ENCODE measurements at places on chromosomes 2 and 18.

DNA sequence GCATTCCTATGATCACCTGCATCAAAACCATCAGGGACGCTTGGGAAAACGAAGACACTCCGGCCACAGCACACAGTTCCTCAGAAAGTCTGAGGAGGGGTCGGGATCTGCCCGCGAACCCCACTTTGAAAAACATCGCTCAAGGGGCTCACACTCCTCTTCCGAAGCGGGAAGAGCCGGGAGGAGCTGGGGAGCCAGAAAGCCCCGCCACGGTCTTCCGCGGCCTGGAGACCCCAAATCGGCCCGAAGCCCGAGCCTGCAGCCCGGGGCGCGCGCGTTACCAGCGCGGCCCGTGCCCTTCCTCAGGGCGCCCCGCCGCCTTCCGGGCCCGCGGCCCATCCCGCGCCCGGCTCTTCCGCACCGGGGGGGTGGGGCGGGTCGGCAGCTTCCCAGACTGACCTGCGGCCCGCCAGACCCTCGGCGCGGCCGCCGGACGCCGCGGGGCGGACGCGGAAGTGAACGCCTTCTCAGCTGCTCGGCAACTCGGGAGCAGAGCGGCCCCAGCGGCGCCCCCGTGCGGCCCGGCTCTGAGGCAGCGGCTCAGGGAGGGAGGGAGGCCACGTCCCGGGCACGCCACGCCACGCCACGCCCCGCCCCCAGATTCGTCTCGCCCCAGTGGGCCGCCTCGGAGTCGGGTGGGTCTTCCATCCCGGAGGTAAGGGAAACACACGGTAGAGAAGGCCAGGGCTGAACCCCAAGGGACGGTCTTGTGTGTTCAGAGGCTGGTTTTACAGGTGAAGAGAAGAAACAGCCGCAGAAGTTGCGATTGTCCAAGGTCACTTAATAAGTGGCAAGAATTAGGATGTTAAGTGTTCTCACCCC lies at the start of gene KCTD18:
Gene KCTD18 (minus strand): TSS at position 457 of the 822 bp plus-strand sequence. CDS start 3,052 bp downstream, outside the sequence.
- peak; percentile 93 for DNase-seq

GRCh38 chr2:184371641-184372040 lies 226.7 kb upstream of the ZNF804A start:
- DNase-seq = no peak

DNA sequence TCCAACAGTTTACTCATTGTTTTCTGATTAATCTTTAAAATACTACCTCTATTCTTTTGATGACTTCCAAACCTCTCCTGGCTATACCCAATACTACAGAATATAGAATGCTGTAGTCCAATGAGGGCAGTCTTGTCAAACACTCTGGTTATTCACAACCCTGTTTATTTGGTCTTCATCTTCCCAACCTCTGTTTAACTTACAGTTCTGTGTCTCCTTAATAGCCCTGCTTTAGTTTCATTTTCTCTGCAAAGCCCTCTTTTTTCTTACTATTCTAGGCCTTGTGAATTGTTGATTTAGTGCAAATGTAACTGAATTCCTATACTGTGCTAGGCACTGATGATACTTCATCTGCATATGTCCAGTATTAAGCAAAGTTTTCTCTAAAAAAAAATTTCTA lies 40.0 kb downstream of the ACVR2A start:
- no peak for DNase-seq

- no peak for DNase-seq
Observed at GRCh38 chr2:219560037-219560892, 11.1 kb downstream of the OBSL1 start.

DNA sequence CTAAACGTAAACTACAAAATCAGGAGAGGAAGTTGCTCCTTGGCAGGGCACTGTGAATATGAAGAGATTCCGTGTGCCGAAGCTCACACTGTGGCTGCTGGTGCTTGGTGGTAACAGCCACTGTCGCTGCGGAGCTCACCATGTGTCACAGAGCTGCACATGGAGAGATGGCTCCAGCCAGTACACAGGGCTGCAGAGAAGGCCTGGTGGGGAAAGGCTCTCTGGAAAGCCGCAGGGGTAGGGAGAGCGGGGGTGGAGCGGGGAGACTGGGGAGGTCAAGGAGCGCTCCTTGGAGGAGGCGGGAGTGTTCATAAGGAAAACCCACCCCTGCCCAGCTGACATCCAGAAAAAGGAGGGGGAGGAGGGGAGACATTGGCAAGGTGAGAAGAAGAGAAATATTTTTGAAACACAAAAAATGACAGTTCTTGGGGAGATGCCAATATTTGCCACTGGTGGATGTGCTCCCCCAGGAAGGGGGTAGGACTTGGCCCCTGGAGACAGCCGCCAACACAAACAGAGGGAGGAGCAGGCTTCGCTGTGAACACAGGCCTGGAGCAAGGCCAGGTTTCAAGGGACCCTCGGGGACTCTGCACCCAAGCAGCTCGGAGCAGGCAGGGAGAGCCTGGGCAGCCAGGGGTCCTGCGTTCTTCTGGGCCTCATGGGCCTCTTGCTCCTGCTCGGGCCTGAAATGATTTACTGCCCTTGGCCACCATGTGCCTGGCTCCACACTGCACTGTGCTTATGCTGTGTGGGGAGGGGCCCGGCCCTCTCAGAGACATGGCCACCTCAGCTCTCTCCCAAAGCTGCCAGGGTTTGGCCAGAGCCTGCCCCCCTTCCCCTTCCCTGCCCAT lies 102.6 kb upstream of the GLI2 start:
- DNase-seq = no peak

DNA sequence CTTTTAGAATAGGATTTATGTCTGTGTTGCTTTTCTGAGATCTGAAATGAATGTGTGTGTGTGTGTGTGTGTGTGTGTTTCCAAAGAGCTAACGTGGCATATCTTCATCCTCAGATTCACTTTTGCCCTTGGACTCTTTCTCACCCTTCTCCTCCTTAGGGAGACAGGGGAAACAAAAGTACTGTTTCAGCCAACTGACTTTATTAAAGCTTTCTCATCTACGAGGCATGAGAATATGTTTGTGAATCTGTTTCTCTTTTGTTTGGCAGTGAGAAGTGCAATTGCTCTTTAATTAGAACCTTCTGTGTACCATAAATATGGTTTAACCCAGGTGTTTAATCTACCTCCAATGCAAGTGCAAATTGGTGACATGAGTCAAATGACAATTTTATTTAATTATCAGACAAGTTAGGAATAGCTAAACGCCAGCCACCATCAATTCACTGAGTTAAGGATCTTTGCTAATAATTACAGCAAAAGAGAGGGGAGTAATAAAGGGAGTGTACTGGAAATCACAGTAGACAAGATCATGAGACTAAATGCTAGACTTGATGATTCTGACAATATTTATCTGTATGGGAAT lies 186.4 kb upstream of the COL3A1 start:
- no peak for DNase-seq

All from mucosa of descending colon (tissue), 3 donors.